Dorsolateral prefrontal cortex (tissue), 122 donors: ENCODE measurements at places on chromosomes 16 and 17.

GRCh38 chr16:81841722-81842121 is 62.6 kb downstream of the PLCG2 start:
- no peak for DNase-seq

DNA sequence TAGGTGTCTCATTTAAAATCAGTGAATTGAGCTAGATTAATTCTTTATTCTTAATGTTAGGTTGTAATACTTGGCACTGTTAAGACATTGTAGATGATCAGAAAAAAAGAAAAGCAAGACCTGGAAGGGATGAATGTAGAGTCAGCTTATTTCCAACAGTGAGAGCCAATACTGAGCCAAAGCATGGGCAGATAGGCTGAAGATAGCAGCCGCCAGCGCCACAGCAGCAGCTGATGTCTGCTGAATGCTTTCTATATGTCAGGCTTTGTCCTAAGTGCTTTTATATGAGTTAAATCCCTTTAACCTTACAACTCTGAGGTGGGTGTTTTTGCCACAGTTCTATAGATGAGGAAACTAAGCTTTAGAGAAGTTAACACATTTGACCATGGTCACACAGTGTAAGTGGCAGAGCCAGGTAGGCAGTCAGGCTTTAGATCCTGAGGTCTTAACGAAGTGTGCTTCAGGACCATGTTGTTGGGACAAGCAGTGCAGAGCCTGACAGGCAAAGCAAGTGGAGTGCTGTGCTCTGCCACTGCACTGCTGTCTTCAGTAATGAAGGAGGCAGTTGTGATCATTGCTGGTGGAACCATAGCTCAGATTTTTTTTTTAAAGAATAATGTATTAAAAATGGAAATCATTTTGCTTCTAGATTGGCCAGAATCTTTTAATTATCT is 25.9 kb downstream of the TNRC6A start:
- no peak for DNase-seq

GRCh38 chr17:80416260-80416939 is 1.4 kb downstream of the ENDOV start:
- DNase-seq = no peak

- no peak for DNase-seq
Measured at GRCh38 chr17:59365383-59365981, 34.0 kb downstream of the YPEL2 start.

DNA sequence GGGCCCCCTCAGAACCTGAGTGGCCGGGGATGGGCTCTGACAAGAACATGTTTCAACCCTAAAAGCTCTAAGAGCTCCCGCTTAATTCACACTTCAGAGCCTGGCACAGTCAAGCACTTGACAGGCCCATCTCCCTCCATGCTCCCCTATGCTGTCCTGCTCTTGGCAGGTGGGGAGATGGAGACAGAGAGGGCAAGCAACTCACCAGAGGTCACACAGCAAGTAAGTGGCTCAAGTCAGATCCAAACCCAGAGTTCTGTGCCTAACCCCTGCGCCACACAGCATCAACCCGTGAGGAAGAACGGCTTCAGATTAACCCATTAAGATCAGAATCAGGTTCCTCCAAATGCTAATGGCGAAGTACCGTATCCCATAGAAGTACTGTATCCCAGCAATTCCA is 36.4 kb downstream of the NECAB2 start:
- DNase-seq = no peak

GRCh38 chr17:71980171-71980570 is 140.6 kb upstream of the SOX9 start:
- DNase-seq = no peak

- no peak for DNase-seq
Measured at GRCh38 chr16:15398618-15399316, 3.2 kb downstream of the MPV17L start.

DNA sequence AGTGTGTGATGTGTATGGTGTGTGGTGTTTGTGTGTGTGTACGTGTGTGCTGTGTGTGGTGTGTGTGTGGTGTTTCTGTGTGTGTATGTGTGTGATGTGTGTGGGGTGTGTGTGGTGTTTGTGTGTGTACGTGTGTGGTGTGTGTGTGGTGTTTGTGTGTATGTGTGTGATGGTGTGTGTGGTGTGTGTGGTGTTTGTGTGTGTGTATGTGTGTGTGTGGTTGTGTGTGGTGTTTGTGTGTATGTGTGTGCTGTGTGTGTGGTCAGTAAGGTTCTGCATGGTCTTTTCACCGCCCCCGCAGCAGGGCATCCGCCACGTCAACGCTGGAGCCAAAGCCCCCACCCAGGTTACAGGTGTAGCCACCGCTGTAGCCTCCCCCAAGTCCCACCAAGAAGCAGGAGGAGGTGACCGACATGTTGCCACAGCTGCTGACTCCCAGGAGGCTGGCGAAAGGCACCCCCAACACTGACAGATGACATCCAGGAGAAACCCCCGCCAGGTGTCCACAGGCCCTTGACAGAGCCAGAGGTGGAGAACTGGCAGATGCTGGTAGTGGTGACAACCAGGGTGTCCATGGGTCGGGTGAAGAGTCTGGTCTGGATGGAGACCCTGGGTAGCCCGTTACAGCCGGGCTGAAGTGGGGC is 9.3 kb upstream of the KRT17 start:
- DNase-seq = no peak

GRCh38 chr16:31273676-31274075 is 13.9 kb downstream of the ITGAM start:
- DNase-seq = peak; percentile 93

DNA sequence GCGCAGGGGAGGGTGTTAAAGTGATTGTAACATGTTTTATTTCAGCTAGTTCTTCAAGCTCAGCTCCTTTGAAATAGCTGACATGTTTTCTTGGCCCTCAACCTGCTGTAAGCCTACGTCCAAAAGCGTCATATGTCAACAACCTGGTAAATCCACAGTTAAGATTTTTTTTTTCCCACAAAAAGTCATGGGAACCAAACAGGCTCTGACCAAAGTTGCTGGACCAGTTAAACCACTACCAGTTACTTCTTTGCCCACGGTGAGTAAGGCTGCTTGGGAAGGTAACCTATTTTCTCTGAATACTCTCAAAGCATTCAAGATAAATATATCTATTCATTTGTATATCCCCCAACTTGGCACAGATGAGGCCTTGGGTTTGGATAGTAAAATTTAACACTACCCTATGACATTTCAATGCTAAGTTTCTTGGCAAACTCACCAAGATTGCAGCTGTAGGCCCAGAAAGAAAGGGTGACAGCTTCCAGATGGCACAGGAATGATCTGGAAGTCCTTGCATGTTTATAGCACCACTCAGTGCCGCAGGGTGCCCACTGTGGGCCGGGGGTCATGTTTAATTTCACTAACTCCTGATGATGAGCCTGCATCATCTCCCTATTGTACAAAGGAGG is 166.2 kb downstream of the XYLT1 start:
- no peak for DNase-seq

- DNase-seq = no peak
Measured at GRCh38 chr16:74680681-74681080, 14.0 kb upstream of the RFWD3 start.

DNA sequence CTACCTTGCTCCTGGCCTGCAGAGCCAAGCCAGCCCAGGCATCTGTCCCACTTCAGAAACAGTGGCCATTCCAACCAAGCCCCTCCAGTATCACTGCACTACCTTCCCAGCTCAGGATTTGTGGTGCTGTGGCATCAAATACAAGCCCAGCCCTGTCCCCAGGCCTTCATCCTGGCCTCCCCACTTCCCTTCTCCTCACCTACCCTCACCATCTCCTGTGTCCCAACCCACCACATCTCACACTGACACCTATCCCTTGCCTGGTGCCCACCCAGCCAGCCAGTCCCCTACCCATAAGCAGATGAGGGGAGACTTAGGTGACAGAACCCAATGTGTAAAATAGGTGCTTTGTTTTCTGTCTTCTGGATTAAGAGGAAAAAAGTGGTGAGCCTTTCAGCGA is 66.0 kb upstream of the CDH5 start:
- DNase-seq = no peak

GRCh38 chr17:72946696-72947095 is 145.8 kb downstream of the SLC39A11 start:
- no peak for DNase-seq

DNA sequence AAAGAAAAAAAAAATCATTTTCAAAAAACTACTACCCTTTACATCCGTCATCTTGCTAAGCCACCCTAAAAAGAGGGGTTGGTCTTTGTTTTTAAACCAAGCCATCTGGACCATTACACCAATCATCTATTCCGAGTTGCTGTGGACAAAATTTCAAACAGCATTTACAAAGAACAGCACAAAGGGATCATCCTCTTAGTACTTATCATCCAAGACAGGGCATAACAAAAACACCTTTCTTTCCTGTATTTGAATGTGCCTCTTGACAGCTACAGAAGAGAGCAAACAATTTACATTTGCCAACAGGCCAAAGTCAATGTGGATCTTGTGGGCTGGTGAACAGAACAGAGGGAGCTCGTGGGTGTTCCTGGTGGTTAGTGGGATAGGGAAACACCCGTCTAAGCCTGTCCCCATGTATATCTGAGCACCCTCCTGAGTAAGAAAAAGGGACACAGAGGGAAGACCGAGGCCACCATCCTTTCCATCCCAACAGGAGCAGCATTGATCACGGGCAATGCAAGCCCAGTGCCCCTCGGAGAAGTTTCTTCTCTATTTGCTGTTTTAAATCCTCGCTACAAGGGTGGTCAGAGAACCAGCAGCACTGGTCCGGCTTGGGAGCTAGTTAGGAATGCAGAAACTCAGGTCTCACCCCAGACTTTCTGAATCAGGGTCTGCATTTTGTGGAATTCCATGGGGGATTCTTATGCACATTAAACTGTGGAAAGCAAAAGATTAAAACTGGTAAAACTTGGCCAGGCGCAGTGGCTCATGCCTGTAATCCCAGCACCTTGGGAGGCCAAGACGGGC is 1.9 kb downstream of the SLC39A11 start:
- no peak for DNase-seq

- no peak for DNase-seq
Measured at GRCh38 chr17:65850486-65850885, 289.0 kb upstream of the AXIN2 start.

GRCh38 chr16:67672306-67672705 is 5.7 kb downstream of the C16orf86 start:
- DNase-seq = no peak

GRCh38 chr16:66261826-66262225 is 104.7 kb upstream of the CDH5 start:
- no peak for DNase-seq

GRCh38 chr17:52537421-52537820 is 378.9 kb upstream of the CA10 start:
- DNase-seq = no peak

DNA sequence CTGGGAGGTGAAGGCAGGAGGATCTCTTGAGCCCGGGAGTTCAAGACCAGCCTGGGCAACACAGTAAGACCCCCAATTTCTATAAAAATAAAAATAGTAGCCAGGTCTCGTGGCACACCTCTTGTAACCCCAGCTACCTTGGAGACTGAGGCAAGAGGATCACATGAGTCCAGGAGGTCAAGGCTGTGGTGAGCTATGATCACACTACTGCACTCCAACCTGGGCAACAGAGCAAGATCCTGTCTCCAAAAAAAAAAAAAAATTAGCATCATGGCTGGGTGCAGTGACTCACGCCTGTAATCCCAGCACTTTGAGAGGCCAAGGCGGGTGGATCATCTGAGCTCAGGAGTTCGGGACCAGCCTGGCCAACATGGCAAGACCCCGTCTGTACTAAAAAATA is 6.7 kb upstream of the CBX2 start:
- no peak for DNase-seq

GRCh38 chr16:79093554-79093967 is 507.0 kb downstream of the MAF start:
- DNase-seq = no peak

DNA sequence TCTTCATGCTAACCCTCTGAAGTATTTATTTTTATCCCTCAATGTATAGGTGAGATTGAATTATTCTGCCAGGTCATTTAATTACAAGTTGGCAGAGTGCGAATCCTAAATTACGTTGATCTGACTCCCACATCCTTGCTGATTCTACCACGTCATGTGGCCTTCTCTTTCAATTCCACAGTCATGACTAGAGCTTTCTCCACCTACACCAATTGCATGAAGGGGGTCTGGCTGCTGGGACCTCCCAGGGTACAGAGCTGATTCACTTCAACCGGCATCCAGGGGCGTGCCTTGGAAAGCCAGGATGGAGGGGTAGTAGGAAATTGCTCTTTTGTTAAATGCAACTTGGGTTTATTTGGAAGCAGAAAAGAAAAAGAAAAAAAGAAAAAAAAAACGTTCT is 41.1 kb upstream of the CDH13 start:
- no peak for DNase-seq

DNA sequence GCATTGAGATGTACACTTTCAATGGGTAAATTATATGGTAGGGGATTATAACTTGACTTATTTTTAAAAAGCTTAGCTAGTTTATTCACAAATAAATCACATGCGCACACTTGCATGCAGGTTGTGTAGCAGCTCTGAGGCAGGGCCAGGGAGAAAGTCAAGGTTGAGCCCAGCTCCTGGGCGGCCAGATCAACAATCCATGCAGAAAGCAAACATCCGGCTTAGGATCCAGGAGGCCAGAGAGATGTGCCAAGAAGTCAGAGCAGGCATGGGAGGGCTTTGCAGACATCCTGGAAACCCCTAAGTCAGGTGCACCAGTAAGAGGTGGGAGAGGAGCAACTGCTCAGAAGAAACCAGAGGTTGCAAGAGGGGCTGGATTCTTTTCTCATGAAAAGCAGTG is 186.5 kb downstream of the AXIN2 start:
- DNase-seq = no peak

DNA sequence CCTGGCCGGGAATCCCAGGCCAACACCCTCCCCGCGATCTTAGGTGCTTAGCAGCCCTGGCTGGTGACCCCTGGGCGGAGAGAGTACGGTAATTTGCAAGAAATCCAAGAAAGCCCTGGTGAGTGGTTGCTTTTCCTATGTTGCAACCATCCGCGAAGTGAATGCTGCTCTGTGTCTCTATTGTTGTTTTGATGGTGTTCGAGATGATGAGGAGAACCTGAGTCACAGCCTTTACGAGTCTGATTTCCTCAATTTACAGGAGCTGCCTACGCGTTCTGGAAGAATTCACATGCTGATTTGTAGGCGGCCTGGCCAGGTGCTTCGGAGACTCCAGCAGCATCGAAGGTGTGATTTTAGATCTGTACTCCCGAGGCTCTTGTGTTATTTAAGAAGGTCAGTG is 63.3 kb downstream of the TMEM235 start:
- DNase-seq = no peak

DNA sequence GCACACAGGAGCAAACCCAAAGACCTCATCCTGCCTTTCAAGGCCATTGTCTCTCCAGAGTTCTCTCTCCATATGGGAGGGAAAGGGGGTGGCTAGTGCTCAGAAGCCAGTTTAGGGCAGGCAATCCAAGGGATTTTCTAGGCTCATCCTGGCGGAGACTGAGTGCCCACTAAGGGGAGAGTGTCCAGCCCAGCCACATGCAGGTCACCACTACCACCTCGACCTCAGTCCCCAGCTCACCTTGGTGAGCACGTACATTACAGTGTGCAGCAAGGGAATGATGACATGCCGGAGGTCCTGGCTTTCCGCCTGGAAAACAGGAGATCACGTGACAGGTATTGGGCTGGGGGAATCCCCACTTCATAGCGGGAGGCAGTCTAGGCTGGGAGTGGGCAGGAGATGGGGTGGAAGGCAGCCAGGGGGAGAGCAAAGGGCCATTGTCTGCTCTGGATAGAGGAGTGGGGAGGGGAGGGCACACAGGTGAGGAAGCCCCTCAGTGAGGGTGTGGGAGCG is 29.9 kb downstream of the PIK3R6 start:
- DNase-seq = no peak
